ENCODE measurements at places on chromosomes 5 and 9.
A peak's percentile ranks its signal among the peaks of the same experiment; 100 is the strongest.

DNA sequence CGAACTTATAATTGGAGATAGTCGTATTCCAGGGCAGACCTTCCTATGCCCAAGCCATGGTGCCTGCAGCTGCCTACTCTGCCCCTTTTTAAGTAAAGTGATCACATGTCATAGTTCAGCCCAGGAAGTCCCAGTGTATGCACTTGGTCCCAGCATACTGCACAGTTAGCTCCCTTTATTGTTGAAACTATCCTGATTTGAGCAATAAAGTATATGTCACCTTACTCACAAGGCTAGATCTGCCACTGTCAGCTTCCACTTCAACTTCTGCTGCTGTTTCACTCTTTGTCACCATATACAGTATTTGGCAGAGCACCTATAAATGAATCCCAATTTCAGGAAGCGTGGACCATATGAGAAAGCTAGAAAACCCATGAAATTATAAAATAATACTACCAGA is 103.8 kb upstream of the PTGER4 start:
- DNase-seq = no peak

DNA sequence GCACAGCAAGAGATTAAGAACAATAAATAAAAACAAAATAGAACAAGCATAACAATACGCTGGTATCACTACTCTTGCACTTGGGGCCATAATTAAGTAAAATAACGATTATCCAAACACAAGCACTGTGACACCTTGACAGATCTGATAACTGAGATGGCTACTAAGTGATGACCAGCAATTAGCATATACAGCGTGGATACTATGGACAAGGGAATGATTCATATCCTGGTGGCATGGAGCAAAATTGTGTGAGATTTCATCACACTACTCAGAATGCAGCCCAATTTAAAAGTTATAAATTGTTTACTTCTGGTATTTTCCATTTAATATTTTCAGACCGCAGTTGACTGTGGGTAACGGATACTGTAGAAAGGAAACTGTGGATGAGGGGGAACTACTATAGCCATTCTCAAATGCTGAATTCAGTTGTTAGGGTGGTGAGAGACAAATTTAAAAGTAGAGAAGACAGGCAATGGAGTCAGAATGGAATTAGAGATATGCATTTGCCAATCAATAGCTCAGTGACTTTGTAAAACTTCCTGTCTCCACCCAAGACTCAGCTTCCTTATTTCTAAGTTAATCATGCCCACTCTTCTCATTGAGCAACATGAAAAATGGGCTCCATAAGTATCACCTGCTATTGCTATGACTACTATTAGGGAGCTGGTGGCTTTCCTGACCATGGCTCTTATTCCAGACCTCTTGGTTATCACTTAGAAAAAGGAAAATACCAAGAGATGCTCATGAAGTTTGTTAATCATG is 300.8 kb downstream of the TRIM32 start:
- no peak for DNase-seq

DNA sequence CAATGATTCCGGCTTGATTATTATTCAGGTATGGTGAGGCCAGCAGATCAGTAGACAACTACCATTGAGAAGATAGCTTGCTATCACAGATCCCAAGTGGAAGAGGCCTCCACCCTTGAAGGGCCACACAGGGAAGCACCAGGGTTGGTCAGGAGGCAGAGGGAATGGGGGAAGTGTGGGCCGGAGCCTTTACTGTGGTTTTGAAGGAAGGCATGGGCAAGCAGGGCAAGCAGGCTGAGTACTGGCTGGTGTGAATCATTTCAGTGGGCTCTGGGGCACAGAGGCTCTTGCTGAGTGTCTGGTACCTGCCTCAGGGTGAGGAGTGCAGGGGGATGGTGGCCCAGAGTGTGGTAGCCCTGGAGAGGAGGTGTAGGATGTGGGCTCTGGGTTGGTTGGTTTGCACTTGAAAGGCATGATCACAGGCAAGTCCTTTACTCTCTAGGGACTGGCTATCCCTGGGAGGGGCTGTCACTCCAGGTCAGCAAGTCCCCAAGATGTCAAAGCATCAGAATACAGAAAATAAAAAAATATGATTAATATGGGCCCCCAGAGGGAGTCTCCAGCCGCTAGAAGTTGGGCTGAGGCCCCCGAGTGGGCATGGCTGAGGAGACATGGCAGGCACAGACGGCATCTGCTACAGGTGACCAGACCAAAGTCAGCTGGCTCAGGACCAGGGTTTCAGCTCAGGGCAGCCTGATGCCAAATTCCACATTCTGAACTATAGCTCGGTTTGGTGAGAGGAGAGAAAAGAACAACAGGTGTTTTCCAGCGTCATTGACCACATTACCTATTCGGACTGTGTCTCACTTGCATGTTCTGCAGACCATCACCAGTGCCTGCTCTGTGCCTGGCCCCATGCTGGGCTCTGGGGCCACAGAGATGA is 9.7 kb upstream of the SUSD3 start:
- no peak for DNase-seq

DNA sequence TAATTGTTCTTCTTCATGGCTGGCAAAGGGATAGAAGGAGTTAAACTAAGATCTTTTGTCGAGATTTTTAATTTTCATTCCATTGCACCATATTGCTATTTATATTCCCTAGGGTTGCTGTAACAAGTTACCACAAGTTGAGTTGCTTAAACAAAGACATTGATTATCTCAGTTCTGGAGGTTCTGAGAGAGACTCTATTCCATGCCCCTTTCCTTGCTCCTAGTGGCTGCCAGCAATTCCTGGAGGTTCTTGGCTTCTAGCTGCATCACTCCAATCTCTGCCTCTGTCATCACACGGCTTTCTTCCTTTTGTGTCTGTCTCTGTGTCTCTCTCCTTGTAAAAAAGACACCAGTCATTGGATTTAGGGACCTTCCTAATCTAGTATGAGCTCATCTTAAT is 136.6 kb upstream of the DAB2 start:
- DNase-seq = no peak

DNA sequence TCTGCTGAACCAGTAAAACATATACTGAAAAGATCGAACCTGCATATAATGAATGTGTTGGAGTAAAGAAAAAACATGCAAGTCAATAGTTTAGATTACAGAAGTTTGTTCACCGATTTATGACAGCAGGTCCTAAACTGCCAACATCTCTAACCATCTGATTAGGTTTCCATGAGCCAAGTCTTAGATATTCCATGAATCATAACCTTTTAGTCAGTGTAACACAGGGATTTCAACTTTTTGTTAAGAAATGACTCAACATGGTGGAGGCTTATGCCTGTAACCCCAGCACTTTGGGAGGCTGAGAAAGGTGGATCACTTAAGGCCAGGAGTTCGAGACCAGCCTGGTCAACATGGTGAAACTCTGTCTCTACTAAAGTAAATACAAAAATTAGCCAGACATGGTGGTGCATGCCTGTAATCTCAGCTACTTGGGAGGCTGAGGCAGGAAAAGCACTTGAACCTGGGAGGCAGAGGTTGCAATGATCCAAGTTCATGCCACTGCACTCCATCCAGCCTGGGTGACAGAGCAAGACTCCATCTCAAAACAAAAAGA is 38.7 kb downstream of the APC start:
- peak; percentile 17 for DNase-seq

DNA sequence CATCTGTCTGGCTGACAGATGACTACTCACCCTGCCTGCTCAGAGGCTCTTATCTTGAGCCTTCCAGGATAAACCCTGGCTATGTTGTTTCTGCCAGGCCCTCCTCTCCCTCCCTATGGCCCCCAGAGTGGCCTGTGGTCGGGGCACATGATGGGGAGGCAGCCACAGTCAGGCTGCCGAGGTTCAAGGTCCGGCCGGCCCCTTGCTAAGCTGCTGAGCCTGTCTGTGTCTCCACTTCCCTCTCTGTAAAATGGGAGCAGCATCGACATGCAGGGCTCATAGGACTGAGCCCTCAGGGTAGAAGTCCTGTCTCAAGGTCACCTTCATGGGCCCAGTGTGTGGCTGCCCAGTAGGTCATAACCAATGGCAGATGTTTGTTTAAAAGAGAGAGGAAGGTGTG is 28.5 kb downstream of the WNK2 start:
- no peak for DNase-seq

DNA sequence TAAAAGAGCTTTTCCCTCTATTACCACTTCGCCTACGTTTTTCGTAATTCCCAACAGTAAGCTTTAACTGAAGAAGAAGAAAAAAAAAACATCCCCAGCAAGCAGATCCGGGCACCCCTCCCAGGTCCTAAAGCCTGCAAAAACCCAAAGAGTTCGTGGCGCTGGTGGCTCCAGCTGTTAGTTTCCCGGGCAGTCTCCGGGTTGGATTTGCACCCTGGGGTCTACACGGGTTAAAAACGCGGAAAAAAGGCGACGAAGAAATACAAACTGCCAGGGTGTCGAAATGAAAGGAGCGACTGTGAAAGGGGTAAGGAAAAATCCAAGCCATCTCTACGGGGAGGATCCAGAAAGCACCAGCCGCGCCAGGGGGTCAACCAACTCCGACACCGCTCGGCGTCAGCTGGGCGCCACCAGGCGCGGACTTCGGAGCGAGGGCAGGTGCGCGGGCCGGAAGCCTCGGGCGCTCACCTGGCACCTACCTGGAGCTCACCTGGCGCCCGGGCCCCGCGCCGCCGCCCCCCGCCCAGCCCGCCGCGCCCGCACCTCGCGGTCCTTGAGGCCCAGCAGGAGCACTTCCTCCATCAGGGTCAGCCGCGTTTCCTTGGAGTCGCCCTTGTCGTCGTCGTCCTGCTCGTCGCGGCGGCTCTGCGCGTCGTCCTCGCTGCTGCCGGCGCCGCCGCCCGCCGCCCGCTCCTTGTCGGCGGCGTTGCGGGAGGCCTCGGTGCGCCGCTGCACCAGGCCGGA is 680 bp downstream of the GOLPH3 start:
- peak; percentile 49 for DNase-seq

- no peak for DNase-seq
Measured at GRCh38 chr5:67179697-67180361, 16.8 kb downstream of the CD180 start.

- no peak for DNase-seq
Measured at GRCh38 chr5:176750144-176750543, 60.2 kb upstream of the UNC5A start.

DNA sequence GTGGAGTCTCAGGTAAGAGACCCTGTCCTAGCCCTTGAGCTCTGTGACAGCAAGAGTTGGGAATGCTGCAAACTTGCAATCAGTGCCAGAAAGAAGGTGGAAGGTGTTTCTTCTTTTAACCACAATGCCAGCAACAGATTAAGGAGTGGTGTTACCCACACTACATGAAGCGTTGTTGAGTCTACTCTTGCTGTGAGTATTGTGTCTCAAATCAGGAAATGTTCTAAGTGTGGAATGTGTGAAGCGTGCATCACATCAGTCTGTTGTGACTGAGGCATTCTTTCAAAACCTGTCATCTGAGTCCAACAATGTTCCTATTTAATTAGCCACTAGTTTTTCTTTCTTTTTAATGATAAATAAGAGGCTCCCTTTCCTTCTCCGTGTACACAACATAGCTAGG is 2.9 kb upstream of the LURAP1L start:
- DNase-seq = peak; percentile 53

- no peak for DNase-seq
Measured at GRCh38 chr5:25515525-25515924, 870.7 kb upstream of the CDH10 start.

DNA sequence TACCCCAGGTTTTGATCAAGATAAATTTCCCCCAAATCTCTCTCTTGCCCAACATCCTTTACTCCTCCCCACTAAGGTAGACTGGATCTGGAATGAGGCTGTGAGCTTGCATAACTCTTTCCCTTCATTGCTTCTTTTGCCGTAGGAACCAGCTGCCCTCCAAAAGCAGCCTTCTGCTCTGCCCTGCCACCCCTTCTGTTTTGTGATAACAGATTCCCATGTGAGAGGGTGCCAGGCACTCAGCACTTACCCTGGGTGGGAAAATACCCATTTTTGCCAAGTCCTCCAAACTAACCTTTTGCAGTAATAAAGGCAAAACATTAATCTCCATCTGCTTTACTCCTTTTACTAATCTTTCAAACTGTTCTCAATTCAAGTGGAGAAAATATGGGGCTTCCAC is 182.6 kb downstream of the ASTN2 start:
- DNase-seq = no peak

DNA sequence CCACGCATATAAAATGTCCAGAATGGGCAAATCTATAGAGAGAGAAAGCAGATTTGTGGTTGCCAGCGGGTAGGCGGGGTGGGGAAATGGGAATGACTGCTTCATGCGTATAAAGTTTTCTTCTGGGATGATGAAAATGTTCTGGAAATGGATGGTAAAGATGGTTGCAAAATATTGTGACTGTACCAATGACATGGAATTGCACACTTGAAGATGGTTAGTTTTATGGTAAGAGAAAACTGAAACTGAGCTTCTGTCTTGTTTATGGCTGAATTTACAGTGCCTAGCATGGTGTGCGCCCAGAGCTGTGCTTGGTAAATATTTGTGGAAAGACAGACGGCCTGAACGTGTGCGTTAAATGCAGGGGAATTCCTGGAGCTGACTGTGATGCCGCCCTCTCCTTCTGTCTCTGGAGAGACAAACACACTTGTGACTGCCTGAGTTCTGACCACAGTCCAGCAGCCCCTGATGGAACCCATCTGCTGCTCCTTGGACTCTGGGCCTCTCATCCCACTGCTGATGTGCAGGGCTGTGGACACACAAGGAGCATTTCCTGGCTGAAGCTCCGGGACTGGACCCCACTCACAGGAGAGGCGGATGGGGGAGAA is 8.6 kb upstream of the PTGES start:
- no peak for DNase-seq

DNA sequence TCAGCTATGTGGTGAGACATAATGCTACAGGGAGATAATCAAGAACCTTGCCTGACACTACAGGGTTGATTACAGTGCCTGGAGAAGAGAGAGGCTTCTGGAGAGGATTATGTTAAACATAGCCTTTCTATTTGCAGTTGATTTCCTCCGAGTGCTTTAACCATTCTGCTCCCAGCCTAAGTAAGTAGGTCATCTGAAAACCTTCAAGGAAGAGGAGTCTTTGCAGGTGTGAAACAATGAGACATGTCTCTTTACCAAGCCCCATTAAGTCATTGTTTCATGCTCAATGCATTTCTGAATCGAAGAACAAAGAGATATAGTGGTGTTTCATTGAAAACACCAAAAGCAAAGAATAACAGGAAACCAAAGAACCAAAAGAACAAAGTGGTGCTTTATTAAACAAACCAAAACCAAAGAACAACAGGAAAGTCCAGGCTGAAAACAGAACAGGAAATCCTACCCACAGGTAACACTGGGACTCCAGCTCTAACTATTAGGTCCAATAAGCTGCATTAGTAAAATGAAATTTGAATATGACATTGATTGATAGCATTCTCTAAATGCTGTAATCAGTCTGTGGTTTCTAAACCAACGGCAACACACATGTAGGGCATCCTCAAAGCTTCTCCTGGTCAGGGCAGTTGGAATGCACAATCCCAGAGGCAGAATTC is 113.3 kb upstream of the SPATA31D4 start:
- no peak for DNase-seq

Data from Daoy (cell line).